A549 treated with GW870086 at 1 μM for 4 hours (cell line): ENCODE measurements at places on chromosomes 16 and 17. TPM values are rescaled to one million over a fixed set of nuclear protein-coding genes. Genes with fewer than 3 reads are reported as not detected.

The UTS2R gene
- total RNA-seq = not detected in 5 replicates

The HBA2 gene
- 0.63 to 1.4 TPM in 2 of 5 replicates, not detected in the others for total RNA-seq

The CD300LF gene
- not detected in 5 replicates for total RNA-seq

The HSPB9 gene
- 0.08 TPM in 1 of 5 replicates, not detected in the others for total RNA-seq

The IKZF3 gene
- total RNA-seq = not detected in 5 replicates

The CD300H gene
- 0.29 to 1.9 TPM (median 0.50 TPM) in 5 replicates for total RNA-seq
